ENCODE measurements at places on chromosomes 11 and 22.

- DNase-seq = no peak
Measured at GRCh38 chr11:62149986-62150886, 26.4 kb downstream of the INCENP start.

DNA sequence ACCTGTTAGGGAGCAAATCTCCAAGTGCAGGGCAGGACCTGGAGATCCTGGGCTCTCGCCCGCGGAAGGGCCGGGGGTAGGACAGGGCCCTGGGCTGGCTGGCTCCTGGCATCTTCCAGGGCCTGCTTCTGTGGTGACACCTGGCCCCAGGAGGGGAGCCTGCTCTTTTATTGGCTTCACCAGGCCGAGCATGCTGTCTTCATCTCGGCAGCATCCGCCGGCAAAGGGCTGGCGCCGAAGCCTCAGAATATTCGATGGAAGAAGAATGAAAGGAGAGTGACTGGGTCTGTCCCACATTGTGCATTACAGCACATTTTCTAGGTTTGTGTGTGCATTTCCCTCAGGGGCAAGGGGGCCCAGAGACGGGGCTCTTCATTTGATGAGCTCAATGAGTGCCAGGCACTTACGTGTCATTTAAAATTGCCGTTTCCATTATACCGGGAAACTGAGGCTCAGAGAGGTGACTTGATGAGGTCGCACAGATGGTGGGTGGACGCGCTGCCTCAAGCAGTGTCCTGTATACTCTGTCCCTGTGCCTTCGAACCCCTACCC lies 70.0 kb downstream of the RBX1 start:
- DNase-seq = no peak

DNA sequence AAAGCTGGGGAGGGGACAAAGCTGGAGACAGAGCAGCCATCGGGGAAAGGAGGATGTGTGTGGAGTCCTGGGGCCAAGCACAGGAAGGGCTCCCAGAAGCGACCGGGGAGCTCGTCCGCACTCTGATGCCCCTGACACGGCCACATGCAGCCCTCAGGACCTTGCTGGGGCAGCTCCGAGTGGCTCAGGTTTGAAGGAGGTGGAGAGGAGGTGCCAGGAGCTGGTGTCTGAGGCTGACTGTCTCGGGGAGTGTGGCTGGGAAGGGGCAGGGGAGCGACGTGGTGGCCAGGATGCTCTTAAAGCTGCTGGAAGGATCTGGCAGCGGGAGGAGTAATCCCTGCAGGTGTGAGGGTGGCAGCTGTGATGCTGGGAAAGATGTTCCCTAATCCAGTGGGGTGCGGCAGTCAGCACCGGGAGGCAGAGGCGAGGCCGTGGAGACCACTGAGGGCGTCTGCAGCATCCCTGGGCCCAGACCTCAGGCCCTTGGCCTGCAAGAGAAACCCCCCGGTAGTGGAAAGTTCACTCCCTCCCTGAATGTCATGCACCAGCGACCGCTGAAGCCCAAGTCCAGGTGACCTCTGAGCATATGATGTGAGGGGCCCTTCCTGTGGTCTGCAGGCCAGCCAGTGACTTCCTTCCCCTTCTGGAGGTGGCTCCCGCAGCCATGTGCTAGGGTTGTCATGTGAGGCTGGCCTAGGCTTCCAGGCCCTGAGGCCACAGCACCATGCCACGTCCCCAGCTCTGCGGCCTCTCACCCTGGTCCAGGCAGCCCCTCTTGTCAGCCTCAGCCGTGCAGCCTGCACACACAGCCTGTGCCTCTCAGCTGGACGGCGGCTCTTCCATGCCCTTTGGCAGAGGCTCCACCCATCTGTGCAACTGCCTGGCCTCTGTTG lies 17.2 kb upstream of the CTSD start:
- DNase-seq = no peak

GRCh38 chr11:69950120-69950519 lies 128.0 kb upstream of the ANO1 start:
- no peak for DNase-seq

DNA sequence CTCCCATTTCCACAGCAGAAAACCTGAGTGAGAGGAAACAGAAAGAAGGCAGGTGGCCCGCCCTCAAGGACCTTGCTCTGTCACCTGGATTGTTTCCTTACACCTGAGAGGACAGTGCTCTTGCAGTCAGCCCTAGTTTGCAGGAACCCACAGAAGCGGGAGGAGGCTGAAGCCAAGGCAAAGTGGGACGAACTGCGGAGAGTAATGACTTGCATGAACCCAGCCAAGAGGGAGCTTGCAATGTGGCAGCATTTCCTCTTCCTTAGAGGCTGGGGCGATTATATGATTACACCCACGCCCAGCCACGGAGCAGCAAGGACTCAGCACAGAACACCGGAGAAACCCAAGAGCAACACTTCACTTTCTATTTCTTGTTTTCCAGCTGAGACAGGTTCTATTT lies 102.6 kb downstream of the SPON1 start:
- DNase-seq = peak; percentile 21

DNA sequence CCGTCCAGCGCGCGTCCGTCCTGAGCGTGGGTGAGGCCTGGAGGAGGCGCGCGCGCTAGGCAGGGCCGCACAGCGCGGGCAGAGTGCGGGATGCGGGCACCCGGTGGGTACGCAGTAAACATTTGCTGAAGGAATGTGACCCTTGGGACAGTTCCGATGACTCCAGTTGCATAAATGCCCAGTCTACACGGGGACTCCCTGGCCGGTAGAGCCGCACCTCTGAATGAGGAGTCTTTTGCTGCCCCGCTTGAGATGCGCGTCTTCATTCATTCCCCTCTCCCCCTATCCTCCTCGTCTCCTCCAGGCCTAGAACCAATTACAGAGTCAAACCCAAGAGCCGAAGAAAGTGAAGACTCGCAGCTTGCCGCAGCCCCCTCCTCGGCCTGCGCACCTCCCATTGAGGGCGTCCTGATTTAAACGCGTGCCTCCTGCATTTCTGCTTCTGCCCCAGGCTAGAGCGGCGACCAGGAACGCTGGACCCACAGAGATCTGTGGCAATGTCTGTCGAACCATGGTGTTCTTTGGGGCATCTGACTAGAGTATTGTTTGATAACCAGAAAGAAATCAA lies 729 bp upstream of the CHKB start:
- no peak for DNase-seq

DNA sequence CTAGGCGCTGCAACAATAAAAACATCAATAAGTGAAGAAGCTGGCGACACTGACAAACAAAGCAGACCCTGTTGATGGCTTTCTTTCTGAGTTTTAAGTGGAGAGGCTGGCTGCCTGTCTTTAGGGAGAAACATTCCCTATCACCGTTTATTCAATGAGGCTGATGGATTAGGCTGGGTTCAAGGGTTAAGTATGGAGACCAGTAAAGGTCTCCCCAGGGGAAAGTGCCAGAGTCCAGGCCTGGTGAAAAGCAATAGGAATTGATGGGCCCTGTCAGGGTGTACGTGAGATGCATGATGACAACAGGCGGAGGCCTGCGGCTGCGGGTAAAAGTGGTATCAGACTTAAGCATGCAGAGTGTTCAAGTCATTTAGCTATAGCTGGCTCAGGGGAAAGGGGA lies 102.6 kb downstream of the ALX4 start:
- no peak for DNase-seq

DNA sequence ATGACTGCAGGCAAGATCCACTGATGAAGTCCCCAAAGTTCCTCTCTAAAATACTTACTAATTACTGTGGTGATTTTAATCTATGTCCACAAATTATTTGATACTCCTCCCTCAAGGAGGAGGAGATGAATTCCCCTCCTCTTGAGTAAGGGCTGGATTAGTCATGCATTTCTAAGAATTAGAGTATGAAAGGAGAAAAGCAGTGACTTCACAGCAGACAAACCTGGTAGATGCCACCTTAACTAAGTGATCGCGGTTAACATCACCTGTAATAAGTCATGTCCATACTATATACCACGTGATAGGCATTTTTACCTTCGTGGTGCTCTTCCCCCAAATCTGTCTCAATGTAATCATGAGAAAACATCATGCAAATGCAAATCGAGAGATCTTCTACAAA lies 52.0 kb upstream of the TSPAN18 start:
- DNase-seq = no peak

- no peak for DNase-seq
Measured at GRCh38 chr22:26889802-26890201, 232.4 kb downstream of the MIAT start.

GRCh38 chr11:27722953-27723344 lies 22.7 kb upstream of the BDNF start:
- no peak for DNase-seq

GRCh38 chr11:57054817-57055216 lies 66.1 kb downstream of the OR5AK2 start:
- DNase-seq = no peak

DNA sequence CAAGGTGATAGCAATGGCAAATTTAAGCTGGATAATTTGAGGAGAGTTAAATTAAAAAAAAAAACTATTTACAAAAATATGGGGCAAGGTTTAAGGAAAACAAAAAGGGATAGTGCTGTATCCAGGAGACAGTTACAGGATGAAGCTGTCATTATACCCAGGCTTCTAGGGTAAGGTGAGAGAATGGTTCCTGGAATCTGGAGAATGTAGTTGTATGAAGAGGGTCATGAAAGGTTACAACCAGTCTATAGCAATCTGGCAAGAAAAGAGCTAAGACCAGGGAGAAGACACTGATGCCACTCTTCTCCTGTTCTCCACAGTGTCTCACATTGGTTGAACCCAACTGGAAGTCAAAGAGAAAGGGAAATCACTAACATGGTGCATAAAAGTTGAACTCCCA lies 144.9 kb downstream of the SOX6 start:
- no peak for DNase-seq

GRCh38 chr11:25755381-25755780 lies 576.5 kb upstream of the ANO3 start:
- no peak for DNase-seq

DNA sequence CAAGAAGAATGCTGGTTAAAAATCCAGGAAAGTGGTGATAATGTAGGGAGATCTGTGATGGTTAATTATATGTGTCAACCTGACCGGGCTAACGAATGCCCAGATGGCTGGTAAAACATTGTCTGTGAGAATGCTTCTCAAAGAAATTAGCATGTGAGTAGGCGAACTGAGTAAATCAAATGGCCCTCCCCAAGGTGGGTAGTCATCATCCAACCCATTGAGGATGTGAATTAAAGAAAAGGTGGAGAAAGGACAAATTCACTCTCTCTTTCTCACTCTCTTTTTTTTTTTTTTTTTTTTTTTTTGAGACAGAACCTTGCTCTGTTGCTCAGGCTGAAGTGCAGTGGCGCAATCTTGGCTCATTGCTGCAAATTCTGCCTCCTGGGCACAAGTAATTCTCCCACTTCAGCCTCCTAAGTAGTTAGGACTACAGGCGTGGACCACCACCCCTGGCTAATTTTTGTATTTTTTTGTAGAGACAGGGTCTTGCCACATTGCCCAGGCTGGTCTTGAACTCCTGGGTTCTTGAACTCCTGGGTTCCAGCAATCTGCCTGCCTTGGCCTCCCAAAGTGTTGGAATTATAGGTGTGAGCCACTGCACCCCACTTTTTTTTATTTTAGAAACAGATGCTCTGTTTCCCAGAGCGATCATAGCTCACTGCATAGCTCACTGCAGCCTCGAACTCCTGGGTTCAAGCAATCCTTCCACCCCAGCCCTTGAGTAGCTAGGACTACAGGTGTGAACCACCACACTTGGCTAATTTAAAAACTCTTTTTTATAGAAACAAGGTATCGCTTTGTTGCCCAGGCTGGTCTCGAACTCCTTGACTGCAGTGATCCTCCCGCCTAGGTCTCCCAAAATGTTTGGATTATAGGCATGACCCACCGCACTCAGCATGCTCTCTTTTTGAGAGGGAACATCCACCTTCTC lies 22.0 kb upstream of the P2RY6 start:
- DNase-seq = no peak
